ENCODE measurements at places on chromosomes 3 and 15.

- no peak for DNase-seq
Measured at GRCh38 chr15:83287541-83288027, 3.1 kb upstream of the BNC1 start.

DNA sequence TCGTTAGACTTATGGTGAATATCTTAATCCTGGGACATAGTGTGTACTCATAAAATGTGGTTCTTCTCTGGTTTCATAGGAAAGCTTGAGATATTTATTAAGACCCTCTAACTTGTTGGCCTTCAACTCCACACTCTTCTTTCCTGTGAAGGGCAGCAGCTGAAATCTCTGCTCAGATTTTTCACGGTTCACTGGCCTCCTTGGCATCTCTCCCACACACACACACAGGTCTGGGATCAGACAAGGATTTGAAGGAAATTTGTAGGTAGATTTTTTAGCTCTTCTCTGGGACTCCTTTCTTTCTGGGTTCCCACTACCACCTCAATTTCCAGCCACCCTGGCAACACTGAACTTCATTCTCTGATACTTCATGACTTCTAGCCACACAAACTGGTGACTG, 70.2 kb downstream of the MYRIP start:
- no peak for DNase-seq

DNA sequence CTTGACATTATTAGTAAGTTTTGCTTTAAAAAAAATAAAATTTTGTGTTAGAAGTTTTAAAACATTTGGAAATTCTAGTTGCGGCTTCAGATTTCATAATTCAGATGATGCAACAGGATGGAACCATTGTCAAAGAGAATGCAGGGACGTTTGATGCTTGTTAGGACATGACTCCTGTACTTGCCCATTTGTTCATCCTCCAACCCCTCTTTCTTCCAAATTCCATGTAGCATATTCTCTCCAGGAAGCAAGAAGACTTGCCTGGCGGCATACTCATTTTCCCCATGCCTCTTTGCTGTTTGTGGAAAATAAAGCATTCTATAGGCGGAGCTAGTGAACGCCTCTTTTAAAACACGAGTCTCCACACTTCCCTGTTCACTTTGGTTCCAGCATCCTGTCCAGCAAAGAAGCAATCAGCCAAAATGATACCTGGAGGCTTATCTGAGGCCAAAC, at the start of gene CSTA:
Gene CSTA (plus strand): TSS at position 378 of the 453 bp plus-strand sequence. CDS start 45 bp downstream, at position 423.
- DNase-seq, result no peak

GRCh38 chr3:147554332-147554731, 145.2 kb downstream of the ZIC1 start:
- DNase-seq, result no peak

- no peak for DNase-seq
Measured at GRCh38 chr3:36149447-36149865, 230.8 kb upstream of the STAC start.

DNA sequence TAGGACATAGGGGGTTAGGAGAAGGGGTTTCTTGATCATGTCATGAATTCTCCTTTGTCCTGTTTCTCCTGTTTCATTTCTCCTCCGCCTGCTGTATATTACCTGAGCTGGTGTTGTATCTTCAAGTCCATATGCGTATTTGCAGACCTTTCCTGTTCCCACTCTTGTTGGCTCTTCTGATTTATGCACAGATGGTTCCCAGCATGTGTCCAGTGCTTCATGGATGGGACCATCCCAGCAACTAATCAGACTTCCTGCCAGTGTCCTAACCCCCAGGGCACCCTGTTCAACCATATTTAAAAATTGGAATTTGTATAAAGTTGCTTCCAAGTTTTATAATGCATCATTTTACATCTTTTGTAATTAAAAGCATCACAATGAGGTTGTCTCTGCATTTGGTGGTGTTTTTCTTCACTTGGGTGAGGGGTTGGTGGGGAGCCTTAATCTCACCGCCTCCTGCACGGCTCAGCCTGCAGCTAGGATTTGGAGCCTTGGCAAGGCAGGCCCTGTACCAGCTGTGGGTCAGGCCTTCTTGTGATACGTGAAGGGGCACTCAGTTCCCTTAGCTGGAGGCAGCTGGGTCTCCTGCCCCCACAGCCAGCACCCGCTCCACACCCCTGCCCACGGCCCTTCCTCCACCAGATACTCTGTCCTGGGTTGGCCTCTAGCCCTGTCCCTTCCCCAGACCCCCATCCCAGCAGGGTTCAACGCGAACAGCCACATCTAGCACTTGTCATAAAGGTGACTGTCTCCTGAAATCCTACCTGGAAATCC, 72.0 kb upstream of the BLM start:
- DNase-seq, result peak; percentile 71

- peak; percentile 44 for DNase-seq
Measured at GRCh38 chr3:184259878-184260723, 1.3 kb downstream of the CAMK2N2 start.

- peak; percentile 42 for DNase-seq
Measured at GRCh38 chr15:88894348-88894818, 961 bp downstream of the HAPLN3 start.

DNA sequence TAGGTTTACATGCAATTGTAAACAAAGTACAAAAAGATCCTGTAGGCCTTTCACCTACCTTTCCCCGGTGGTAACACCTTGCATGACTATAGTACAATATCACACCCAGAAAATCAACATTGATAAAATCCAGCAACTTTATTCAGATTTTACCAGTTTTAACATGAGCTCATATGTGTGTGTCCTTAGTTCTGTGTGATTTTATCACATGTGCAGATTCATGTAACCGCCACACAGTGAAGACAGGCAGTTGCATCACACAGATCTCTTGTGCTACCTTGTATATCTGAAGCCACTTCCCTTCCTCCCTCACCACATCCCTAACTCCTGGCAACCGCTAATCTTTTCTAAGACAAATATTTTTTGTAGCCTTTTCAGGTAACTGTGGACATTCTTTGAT, 183.5 kb upstream of the C2CD4B start:
- DNase-seq, result no peak

DNA sequence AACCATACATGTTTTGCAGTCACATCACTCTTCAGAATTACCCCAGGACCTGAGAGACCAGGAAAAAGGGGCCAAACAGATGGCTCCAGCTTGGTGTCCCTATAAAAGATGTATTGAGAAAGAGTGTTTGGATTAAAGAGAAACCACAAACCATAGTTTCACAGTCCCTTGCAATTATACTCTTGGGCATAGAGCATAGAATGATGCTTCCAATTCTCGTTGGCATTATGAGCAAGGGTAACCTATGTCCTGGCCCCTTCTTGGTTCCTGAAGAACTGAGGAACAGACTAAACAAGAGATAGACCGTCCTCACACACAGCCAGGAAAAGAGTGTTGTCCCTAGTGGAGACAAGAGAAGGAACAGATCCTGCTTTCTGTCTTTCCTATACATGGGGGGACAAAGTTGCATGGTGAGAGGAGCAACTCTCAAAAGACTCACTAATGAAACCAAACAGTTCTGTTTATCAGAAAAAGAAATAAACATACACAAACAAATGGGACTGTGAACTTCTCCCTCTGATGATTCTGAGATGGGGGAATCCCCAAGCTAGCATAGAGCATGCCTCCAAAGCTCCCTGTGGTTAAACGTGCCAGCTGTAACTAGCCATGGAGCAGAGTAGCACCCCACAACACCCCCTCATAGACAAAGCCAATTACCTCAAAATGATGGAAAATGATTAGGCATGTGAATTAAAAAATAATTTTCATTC, 908.6 kb downstream of the NTRK3 start:
- no peak for DNase-seq

DNA sequence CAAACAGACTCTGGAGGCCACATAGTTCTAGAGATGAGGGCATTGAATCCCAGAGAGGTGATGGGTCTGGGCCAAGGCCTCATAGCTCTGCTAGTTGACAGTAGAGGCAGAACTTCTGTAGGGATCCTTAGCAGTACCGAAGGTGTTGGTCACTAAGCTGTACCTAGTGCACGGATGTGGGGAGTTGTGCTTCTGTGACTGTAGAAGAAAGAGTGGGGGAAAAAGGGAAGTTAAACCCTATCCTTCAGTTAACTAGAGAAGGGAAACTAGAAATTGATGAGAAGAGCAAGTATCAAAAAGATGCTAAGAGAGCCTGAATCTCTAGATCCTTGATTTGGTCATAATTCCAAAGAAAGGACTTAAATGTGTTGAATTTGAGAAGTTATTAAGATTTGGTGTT, 186.7 kb downstream of the NFKBIZ start:
- DNase-seq, result no peak

GRCh38 chr3:170585937-170586310, at the start of gene SLC7A14:
Gene SLC7A14 (minus strand): TSS chr3:170586075. CDS start chr3:170526936, 59,139 bp downstream.
- DNase-seq, result peak; percentile 72

DNA sequence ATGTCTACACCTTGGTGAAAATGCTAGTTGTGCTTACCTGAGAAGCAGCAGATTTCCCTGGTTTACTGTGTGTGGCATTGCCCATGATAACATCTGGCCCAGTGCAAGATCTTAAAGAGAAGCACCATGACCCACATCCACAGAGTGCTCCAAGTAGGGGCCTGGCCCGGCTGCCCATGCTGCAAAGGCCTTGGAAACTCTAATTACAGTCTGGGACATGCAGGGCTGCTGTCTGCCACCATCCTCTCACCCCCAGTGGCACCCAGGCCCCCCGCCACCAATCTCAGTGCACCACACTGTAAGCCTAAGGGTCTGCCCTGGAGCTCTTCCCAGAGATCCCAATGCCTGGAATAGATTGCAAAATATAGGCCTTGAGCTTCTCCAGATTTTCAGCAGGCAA, 132.6 kb downstream of the CHDH start:
- DNase-seq, result no peak

DNA sequence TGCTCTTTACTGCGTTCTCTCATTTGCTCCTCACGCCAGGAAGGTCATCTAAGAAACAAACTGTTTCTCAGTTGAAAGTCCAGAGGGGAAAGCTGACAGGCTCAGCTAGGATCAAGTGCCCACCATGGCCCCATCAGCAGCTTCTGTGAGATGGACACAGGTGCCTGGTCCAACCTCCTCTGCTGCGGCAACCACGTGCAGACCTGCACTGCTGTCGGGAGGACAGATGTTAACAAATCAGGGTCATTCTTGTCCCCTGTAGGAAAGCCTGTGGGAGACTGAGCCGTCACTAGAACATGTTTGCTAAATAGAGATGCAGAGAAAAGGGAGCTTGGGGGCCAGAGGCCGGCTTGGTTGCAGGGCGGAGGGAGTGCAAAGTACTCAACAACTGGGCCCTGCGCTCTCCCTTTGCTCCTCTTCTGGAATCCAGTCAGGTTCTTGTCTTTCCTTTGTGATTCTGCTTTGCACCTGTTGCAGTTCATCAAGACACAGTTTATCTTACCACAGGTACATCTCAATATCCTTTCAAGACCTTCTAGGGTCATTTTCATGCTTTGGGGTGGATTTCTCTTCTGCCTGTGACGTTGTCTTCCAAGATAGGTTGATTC, 20.9 kb downstream of the GPD1L start:
- no peak for DNase-seq

- no peak for DNase-seq
Measured at GRCh38 chr3:116476691-116477090, 31.4 kb upstream of the LSAMP start.

GRCh38 chr3:149273096-149273751, 51.6 kb upstream of the CP start:
- DNase-seq, result peak; percentile 86

- DNase-seq, result no peak
Measured at GRCh38 chr3:190116551-190117067, 4.1 kb downstream of the P3H2 start.

GRCh38 chr15:59394166-59394661, 21.5 kb upstream of the MYO1E start:
- DNase-seq, result no peak

DNA sequence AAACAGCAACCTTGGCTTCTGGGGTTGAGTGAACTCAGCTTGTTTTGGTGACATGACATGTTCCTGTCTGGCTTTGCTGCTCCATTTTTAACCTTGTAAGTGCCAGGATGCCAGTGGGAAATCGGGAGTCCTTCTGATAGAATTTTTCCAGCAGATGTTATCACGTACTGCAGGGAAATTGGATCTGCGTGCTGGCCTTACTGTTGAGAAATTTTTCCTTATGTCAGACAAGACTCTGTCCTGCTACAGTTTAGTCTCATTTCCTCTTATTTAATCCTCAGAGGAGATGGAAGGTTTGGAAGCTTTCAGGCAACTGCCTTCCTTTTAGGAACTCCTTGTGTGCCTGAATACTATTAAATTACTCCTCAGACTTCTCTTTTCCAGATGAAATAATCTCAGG, 80.6 kb downstream of the PGPEP1L start:
- no peak for DNase-seq

DNA sequence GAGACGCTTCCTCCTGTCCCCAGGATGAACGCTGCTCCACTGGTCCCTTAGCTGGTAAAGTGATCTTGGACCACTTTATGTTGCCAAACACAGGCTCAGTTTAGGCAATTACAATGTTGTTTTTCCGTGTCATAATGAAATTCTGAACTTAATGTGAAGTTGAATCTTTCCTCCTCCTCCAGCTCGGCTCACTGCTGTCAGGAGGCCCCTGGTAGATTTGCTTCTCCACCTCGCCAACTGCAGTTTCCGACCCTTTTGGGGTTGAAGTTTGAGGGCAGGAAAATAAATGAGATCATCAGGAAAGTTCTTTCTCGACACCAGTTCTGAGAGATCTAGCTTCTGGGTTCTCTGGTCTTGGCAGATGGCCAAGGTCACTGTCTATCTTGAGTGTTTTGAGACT, 27.8 kb downstream of the CFAP161 start:
- DNase-seq, result no peak

DNA sequence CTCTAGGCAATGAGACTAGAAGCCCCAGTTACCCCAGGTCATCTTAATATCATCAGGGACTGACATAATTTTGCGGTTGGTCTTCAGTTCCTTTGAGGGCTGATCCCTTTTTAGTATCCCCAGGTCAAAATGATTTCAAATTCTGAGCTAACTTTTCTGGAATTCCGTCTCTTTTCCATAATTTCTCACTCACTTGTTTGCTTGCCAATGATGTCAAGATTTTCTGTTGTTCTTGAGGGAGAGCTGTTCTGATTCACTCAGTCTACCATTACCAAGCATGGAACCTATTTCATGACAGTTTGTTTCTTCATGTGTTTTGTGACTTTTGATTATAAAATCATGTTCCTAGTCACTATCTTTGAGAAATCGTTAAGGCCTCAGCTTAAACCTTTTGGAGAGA, 190.5 kb upstream of the LYSMD4 start:
- no peak for DNase-seq

DNA sequence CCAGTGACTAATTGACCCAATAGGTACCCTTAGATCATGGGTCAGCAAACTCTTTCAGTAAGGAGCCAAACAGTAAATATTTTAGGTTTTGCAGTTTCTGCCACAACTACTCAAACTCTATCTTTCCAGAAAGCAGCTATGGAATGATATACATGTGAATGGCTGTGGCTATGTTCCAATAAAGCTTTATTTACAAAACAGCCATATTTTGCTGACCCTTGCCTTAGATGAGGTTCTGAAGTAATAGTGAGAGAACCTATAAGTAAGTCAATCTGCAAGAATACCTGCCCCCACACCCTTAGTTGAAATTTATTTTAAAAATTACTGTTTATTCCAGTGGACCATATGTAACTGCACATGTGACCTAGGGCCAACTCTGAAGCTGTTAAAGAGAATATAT, 134.0 kb downstream of the CMSS1 start:
- no peak for DNase-seq

GRCh38 chr3:160827516-160827915, 71.5 kb downstream of the PPM1L start:
- DNase-seq, result no peak

Data from NCI-H524 (cell line).